ENCODE measurements at places on chromosomes 12 and 14.

GRCh38 chr14:64232095-64232838, 61.9 kb downstream of the ESR2 start:
- DNase-seq = no peak

DNA sequence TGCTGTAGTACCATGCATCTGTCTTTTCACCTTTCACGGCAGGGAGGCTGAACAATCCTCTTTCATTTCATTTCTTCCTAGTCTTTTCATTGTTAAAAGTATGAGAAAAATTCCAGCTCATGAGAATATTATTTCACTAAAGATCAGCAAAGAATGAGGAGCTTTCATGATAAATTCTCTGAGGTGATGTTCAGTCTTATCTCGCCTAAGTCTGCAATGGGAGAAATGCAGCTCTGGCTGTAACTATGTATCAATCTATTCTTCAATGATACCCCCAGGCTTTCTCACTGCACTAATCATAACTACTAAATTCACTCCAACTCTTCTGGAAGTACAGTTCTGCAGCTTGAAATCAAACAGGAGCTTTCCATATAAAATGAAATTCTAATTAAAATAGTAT, 15.7 kb downstream of the FOXG1 start:
- no peak for DNase-seq

- no peak for DNase-seq
These were observed 94.3 kb upstream of the PDE3A start for GRCh38 chr12:20274008-20274407.

DNA sequence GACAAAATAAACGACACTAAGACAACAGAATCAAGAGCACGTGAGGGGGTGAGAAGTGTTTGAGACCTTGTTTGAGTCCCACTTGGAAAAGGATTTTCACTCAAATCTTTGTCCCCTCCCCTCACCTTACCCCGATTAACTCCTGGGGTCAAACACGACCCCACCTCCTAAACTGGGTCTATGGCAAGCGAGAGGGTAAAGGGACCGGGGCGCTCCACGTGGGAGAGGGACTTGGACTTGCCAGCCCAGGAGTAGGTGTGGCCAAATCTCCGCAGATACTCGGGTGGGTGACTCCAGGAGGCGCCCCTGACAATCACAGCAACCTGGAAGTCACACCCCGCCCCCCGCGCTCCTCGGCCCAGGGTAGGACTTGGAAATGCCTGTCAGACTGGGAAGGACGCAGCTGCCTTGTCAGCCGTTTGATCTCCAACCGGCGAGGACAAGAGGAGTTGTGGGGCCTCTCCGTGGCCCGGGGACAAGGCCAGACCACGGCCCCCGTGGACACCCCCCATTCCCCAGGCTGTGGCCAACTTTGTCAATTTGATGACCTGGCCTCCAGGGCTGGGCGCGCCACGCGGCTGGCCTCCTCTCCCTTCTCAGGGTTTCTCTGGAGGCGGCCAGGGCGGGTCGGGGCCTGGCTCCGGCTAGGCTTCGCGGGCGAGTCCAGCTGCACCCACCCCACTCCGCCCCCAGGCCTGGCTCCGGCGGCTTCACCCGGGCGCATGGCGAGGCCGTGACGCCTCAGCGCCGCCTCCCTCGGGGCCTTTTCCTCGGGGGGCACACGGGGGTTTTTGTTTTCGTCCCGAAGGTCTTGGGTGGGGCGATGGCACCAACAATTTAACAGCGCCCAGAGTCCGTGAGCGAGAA, 1.1 kb upstream of the BCL11B start:
- DNase-seq = no peak

DNA sequence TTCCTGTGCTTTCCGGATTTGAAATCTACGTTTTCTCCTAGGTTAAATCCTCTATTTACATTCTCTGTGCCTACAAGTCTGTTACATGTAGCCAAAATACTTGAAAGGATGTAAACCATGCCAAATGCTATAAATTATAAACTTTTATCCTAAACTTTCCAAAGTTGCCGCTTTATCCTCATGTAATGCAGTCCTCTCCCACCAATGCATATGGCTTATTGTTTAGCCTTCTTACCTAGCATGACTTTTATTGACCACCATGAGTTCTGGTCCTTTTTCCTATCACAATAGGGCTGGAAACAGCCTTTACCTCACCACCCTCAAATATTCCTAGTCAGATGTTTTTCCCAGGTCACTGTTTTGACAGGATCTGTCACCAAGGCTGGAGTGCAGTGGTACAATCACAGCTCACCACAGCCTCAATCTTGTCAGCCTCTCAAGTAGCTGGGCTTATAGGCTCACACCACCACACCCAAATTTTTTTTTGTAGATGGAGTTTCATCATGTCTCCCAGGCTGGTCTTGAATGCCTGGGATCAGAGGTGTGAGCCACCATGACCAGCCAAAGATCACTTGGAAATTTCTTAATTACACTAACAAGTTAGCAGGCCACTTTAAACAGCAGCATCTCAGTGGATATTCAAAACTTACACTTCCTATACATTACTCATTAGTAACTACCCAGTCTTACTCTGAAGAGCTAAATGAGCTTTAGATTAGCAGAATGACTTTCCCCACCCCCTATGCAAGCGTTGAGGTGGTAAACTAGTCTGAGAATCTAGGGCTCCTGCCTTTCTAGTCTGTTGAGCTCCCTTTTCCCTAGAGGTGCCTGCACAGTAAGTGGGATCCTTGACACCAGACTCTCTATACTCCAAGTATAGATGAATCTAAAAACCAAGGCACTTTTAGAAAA, 4.1 kb downstream of the TUBA1B start:
- DNase-seq = no peak

DNA sequence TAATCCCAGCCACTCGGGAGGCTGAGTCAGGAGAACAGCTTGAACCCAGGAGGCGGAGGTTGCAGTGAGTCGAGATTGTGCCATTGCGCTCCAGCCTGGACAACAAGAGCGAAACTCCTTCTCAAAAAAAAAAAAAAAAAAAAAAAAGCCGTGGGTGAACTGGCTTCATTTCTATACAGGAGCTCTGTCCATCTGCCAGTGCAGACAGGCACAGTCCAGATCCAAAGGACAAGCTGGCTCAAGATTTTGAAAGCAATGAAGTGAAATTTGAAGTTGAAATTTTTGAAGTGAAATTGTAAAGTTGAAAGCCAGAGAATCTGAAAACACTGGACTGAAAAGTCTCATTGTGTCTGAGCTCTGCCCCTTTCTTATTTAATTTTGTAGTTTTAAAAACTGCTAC, 134.7 kb downstream of the CALM1 start:
- no peak for DNase-seq

DNA sequence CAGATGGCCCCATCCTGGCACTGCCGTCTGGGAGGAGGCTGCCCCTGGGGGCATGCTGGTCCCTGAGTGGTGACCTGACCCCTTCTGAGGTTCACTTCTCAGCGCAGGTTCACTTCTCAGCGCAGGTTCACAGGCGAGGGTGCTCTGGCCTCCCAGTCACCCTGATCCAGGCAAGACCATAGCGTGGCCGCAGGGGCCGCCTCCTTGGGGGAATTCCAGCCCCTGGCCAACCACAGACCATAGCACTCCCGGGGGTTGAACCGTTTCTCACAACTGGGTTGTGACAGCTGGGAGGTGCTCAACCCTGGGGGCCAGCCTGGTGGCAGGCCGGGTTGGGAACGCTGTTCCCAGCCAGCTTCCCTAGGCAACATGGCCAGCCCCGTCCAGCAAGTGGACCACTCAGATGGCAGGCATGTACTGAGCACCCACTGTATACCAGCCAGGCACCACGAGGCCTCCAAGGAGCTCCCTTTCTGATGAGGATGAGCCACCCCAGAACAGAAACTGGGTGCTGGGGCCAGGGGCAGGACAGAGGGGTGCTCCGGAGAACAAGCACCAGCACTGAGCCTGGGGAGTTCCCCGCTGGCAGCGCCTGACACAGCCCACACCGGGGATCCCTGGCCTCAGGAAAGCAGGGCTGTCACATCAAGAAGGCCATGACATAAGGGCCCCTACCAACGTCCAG, 28.3 kb upstream of the ZFP36L1 start:
- DNase-seq = no peak

GRCh38 chr14:71659159-71659558, 273.1 kb upstream of the RGS6 start:
- no peak for DNase-seq

DNA sequence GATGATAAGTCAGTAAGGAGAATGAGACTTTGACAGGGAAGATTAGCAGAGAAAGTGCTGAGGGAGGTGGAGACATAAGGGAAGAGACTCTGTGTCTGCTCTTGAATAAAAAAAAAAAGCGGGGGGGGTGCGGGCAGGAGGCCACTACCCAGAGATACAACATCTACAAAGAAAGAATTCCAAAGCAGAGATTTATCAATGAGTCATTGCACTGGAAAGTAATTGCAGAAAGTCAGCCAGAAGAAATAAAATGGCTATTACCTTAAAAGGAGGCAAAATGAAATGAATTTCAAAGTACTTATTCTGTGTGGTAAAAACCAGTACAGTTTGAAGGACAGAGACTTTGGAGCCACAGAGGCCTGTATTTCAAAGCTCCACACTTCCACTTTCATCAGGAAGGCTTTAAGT, 267.1 kb upstream of the PRKD1 start:
- no peak for DNase-seq

DNA sequence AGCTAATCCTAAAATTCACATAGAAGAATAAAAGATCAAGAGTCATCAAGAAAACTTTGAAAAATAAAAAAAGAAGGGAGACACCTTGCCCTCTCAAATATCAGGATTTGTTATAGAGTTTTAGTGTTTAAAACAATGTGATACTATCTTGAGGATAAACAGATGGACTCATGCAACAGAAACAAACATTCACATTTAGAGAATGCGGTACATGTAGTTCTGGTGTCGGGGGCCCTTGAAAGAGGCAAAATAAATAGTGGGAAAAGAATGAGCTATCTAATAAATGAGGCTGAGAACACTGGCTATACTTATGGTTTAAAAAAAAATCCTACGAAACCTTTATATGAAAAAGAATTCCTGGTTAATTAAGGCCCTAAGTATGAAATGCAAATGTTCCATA, 127.7 kb downstream of the LLPH start:
- no peak for DNase-seq

- DNase-seq = no peak
These were observed 845.4 kb upstream of the TMEM132C start for GRCh38 chr12:127421614-127422013.

DNA sequence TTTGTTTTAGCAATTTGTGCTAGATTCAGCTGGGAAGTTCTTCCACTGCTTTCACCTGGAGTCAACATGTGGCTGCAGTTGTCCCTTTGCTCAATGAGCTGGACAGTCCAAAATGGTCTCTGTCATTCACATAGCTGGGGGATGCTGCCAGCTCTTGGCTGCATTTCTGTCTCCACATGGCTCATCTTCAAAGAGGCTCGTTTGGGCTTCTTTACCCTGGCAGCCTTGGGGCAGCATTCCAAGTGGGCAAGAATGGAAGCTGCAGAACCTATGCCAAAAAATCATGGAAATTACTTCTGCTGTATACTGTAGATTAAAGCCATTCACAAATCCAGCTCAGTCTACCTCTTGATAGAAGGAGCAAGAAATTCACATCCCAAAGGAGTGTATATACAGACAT, 199.1 kb downstream of the SLC5A8 start:
- DNase-seq = no peak

- DNase-seq = peak; percentile 47
These were observed 559 bp upstream of the CKAP4 start for GRCh38 chr12:106248312-106248845.

GRCh38 chr14:47277703-47278102, 397.7 kb downstream of the MDGA2 start:
- no peak for DNase-seq

DNA sequence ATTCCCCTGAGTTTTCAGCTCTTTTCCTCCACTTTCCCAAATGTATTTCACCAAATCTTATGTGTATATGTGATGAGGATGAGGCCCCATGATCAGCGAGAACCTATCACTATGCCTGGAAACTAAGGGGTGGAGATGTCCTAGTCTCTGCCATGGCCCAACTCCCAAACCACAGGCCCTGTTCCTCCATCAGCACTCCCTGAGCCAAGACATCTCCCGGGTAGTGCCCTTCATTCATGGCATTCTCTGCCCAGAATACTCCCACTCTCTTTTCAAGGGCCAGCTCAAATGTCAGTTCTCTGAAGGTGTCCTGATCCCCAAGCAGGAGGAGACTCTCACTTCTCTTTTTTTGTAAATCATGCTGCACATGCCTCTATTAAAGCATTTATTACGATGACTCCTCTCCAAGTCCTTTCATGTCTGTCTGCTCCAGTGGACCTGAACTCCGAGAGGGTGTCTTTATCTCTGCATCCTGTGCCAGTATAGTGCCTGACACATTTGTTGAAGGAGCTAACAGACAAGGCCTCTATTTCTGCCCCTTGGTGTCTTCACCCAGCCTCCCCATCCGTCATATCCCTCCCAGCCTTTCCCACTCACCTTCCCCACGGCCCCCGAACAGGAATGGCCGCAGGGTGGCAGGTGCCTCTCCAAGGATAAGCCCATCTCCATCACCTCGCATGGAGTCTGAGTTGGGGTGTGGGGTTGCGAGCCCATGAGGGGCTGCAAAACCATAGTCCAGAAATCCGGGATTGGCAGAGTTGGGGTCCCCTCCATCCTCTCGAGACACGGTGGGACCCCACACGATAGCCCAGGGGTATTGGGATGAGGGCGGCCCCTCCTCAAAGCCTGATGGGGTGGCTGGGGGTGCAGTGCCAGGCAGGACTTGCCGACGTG, 3.7 kb downstream of the PIANP start:
- no peak for DNase-seq

- no peak for DNase-seq
These were observed 24.4 kb downstream of the MSRB3 start for GRCh38 chr12:65302891-65303290.

GRCh38 chr14:61872452-61872851, 110.2 kb downstream of the SNAPC1 start:
- DNase-seq = no peak

DNA sequence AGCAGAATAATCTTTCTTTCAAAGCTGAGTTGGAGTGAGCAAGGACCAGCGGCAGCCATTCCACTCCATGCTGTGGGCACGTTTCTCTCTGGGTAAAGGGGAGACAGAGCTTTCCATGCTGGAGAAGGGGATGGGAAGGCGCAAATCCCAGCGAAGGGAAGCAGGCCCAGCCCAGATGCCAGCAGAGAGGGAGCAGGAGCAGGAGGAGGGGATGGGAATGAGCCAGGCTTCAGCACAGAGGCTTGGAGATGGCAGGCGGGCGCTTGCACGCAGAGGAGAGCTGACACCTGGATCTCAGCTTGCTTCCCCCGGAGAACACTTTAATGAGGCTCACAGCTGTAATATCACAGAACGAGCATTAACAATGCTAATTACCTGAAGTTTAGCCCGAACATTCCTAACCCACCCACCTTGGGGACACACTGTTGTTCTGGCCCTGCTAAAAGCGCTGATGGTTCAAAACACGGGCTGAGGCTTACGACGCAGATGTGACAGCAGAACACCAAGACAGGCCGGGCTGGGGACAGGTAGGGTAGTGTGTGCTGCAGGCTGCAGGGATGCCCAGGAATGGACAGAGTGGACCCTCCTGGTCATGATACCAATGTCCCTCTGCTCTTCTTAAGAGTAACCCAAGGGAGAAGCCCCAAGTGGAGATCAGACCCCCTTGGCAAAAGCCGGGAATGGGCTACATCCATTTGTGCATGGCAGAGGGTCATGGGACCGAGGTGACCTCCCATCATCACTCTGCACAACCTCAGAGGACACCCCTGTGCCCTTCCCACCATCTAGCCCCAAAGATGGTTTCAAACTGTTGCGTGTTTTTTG, 288.6 kb downstream of the DPF3 start:
- no peak for DNase-seq
